Lung (tissue), 17 donors: ENCODE measurements at places on chromosomes 13 and 19.

DNA sequence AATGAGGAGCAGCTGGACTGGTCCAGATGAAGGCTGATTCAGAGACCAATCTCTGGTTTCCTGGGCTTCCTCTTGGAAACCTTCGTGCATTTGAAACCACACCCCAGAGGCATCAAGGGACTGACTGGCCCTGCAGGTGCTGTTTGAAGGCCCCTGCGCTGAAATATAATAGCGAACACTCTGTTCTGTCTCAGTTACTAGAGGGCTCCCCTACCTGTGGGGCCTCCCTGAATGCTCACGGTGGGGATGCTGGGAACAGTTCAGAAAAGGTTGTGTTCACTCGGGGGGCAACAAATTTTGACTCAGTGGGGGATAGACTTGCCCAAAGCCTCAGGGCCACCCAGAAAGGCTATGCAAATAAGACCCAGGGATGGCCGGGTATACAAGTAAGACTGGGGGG is 6.4 kb downstream of the CCDC8 start:
- DNase-seq: no peak

DNA sequence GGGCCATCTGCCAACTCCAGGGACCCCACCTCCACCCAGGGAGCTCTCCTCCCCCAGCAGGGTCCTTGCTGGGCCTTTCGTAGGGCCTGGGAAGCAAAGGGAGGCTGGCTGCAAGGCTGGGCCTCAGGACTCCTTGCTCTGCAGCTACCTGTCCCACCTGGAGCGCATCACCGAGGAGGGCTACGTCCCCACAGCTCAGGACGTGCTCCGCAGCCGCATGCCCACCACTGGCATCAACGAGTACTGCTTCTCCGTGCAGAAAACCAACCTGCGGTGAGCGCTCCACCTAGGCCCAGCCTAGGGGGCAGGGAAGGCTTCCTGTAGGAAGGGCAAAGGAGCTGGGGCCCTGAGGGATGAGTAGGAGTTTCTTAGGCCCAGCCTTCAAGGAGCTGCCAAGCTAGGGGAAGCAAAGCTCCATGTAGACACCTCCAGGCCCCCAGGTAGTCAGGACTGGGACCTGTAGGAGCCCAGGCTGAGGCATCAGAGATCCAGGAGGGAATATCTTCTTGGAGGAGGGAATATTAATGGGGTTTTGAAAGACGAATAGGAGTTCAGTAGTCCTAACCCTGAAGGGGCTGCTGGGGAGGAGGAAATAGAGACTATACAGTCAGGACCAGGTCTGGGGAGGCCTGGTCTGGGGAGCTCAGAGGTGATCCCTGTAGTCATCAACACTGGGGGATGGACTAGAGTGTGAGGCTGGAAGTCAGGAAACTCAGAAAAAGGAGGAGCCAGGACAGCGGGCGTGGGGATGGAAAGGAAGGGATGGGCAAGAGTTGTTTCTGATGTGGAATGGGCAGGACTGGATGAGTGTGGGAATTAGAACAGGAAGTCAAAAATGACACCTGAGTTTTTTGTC is 16.0 kb downstream of the GNA15 start:
- no peak for DNase-seq

DNA sequence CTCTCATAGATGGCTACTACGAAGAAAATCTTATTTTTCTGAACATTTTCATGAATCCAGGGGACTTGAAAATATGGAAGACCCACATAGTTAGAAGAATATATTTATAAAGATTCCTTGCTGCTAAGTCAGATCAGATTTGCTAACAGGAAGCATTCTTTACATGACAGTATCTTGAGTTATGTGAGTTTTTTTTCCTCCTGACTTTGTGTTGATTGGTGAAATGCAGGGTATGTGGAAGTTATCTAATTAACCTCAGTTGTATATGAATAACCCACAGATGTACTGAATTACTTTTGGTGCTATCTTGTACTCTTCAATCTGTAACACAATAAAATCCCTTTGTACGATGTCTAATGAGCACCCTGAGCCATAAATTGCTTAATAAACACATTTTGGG is 53.8 kb downstream of the ESD start:
- DNase-seq: no peak

DNA sequence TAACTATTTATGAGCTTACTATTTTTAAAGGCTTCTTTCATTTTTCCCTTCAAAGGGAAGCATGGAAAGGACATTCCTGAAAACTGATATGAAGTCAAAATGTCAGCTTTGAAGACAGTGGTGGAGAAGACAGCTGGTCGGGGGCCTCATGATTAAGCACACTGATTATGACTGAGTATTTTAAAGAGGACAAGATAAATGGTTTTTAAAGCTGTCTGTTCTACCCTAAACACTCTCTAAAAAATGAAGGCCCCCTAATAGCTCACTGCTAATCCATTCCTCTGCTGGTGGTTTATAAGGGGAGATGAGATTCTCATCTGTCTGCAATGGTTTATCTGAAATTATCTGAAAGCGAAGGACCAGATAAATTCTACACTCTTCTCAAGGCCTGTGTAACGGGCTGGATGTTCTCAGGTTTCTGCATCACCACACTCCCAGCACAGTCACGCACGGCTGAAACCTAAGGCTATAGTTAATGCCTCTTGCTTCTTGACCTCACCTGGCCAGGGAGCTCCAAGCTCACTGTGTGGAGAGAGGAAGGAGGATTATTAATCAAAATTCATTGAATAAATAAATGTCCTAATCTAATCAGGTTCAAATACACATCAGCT is 86.9 kb upstream of the DOCK9 start:
- DNase-seq: no peak

DNA sequence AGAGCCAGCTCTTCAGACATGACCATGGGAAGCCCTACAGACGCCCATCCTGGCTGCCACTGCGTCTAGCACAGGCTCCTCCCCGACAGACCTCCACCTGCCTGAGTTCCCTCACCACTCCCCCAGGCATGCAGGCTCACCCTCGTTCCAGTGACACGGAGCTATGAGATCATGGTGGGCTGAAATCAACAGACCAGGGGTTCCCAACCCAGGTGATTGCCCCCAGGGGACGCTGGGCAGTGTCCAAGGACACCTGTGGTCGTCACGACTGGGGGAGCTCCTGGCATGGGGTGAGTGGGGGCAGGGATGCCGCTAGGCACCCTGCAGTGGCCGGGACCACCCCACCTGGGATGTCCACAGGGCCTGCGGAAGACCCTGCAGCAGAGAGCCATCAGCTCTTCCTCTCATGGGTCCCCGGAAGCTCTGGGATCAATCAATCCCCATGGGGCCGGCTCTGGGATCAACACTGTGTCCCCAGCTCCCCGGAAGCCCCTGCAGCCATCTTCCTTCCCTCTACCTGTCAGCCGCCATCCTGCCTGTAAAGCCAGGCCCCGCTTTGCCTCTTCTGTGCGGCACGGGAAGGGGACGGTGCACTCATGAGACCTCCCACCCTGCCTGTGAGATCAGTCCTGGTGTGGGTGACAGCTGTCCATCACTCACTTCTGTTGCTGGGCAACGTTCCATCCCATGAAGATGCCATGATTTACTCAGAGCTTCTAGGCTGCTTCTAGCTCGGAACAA is 12.8 kb upstream of the MADCAM1 start:
- DNase-seq: no peak
